Left cardiac atrium (tissue), 4 donors: ENCODE measurements at places on chromosomes 7 and 10. TPM values are rescaled to one million over a fixed set of nuclear protein-coding genes. Genes with fewer than 3 reads are reported as not detected.
A peak's percentile ranks its signal among the peaks of the same experiment; 100 is the strongest.

The IGF2BP3 gene
- 0.15 TPM for total RNA-seq

The MAPK8 gene
- 29.5 TPM for total RNA-seq

The SUN3 gene
- total RNA-seq, result not detected

The VKORC1L1 gene
- total RNA-seq, result 29.8 TPM

The GNAT3 gene
- not detected for total RNA-seq

The TMEM176A gene
- total RNA-seq, result 110 TPM

The CCDC136 gene
- 2.9 TPM for total RNA-seq

The SLC13A1 gene
- total RNA-seq, result not detected

The MCM10 gene
- 1.3 TPM for total RNA-seq

The NKX1-2 gene
- total RNA-seq, result not detected

The FBXL13 gene
- 0.68 TPM for total RNA-seq

DNA sequence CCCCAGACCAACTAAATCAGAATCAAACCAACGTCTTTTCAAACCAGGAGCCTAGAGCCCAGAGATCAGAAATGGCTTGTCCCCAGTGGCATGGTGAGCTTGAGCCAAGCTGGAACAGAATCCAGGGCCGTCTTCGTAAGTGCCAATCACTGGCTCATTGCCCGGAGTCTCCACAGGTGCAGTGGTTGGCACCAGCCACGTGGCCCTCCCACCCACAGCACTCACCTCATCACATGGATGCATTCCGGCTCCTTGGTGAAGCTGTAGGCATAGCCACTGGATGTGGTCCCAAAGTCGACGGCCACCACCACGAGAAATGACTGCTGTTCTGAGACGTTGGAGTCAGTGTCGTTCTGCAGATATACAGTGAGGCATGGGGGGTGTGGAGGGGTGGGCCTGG, 37.4 kb downstream of the HSPA12A start:
- DNase-seq, result no peak

DNA sequence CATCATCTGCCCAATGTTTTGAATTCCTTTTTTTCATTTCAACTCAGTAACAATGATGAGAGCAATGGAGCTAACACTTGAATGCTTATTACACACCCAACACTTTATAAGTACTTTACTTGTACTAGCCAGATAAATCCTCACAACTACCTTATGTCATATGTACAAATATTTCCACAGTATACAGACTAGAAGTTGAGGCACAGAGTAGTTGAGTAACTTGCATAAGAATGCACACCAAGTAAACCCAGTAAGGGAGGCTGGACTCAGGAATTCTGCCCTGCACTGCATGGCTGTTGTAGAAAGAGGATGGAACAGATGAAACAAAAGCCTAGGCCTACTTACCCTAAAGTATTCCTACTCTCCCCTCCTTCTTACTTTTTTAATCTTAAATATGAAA, 15.8 kb downstream of the DPY19L1 start:
- DNase-seq, result no peak

GRCh38 chr10:74921744-74922143, 95.3 kb downstream of the KAT6B start:
- DNase-seq, result no peak

DNA sequence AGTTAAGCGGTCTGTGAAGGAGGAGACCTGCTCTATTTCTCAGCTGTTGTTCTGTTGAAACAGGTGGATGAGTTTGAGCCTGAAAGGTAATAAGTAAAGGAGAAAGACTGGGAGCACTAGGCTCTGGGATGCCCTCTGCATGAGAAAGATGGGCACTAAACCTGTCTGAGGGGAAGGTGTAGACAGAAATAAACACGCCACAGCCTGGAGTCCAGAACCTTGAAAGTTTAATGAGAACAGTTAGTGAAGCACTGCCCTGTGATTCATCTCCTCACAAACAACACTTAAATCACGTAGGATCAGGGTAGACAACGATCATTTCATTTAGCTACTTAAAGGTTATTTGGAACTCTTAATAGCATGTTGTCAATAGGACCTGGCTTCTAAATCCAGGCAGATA, 193.1 kb downstream of the PHTF2 start:
- DNase-seq, result no peak

DNA sequence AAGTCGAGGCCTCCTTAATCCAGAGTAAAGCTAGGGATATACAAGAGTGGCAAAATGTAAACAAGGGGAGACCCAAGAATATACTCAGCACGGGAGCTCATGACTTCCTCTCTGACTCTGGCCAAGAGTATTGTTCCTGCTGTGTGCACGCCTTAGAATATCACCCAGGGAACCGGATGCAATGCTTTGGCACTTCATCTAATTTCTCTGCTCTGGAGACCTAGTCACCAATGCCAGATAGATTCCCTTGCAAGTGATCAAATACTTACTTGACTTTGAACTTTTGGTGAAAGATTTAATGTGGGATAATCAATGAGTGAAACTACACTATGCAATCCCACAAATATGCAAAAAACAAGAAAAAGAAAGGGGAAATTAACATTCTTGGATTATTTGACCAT, 695.5 kb downstream of the INHBA start:
- no peak for DNase-seq

GRCh38 chr7:121151774-121152221, 163.3 kb downstream of the CPED1 start:
- no peak for DNase-seq

DNA sequence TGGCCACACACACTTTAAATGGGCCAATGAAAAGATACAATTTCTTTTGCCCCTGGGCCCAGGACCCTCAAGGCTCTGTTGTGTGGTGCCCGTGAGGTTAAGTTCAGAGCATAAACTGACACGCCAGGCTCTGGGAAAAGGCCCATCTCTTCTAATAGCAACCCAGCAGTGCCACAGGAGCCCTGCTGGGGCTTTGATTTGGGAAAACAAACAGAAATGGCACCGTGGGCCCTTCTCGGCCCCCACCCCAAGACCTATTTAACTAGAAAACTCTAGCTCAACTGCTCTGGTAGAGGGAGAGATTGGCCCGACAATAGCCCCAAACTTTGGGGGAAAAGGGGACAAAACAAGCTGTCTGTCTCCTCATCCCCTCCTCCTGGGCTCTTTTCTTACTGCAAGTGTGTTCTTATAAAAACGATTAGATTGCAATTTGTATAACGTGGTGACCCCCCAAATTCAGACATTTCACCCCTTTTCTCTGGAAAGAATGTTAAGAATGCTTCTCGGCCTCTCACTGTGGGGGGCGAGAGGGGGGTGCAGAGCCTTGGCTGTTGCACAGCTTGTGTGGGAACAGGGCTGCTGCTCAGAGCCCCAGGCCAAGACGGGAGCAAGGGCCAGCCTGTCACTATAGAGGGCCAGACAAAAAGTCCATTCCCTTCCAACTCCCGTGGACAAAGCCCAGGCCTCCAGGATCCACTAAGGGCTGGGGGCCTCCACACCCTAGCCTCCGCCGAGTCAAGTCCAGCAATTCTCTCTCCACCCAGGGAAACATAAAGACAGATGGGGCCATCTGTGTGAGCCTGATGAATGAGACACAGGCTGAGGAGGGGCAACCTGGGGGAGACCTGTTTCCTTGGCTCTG, 26.8 kb downstream of the DPCD start:
- no peak for DNase-seq

- DNase-seq, result no peak
These were observed 51.8 kb upstream of the PARD3 start for GRCh38 chr10:34866848-34867247.

DNA sequence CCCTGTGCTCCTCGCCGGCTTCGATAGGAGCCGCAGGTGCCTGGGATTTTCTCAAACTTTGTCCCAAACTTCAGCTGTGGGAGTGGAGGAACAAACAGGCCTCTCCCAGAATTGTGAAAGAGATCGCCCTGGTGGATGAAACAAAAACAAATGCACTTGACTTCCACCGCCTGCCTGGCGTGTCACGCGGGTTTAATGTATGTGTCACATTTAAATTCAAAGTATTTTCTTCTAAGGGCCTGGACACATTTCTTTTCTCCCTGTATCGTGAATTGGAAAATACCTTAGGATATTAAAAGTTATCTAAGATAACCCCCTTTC, 694 bp upstream of the WASL start:
- no peak for DNase-seq

- no peak for DNase-seq
These were observed 15.8 kb downstream of the ATP6V1F start for GRCh38 chr7:128878226-128879105.

- DNase-seq, result no peak
These were observed 1085.4 kb upstream of the SORCS1 start for GRCh38 chr10:108249940-108250339.

DNA sequence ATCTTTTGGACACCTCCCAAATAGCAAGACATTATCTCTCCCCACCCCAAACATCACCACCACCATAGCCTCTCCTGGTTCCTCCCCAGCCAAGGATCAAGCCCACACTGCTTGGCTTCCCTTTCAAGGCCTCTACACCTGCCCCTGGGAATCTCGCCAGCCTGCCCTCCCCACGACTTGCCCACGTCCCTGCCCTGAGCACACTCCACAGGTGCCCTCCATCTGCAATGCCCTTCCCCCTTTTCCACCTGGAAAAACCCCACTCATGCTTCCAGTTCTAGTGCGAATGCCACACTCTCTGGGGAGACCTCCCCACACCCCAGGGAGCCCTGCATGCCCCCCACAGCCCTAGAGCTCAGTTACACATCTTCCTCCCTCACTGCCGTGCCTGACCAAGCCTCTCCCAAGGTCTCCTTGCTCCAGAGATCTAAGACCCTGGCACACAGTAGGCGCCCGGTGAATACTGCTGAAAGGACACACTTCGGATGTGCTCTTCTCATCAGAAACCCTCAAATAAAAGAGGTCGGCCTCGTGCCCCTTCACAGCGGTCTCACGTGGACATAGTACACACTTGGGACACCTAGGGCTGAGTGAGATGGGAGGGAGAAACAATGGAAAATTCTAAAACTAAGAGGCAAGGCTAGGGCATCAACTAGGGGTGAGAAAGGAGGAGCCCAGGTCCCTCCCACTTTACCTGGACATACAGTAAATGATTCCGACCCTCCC, 91.4 kb downstream of the DLG5 start:
- no peak for DNase-seq

GRCh38 chr10:86585037-86585929, 63.7 kb upstream of the WAPL start:
- peak; percentile 66 for DNase-seq

GRCh38 chr7:151687523-151688235, 168.0 kb upstream of the RHEB start:
- DNase-seq, result peak; percentile 75

DNA sequence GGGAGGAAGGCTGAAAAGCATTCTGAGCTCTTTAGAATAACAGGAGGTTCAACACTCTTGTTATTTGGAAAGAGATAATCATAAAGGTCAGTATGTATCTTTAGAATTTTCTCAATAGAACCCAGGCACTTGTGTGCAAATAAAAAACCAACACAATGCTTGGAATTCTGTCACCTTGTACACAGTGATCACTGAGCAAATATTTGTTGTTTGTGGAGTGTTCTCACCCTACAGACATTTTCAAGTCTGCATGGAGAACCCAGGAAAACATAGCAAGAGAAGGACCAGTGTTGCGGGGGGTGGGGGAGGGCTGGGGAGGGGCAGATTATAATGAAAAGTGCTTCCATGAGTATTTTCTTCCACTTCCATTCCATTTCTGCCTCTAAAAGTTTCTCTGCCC, 87.4 kb downstream of the FAM107B start:
- no peak for DNase-seq

- no peak for DNase-seq
These were observed 65.0 kb downstream of the DNAJC12 start for GRCh38 chr10:67772894-67773511.

DNA sequence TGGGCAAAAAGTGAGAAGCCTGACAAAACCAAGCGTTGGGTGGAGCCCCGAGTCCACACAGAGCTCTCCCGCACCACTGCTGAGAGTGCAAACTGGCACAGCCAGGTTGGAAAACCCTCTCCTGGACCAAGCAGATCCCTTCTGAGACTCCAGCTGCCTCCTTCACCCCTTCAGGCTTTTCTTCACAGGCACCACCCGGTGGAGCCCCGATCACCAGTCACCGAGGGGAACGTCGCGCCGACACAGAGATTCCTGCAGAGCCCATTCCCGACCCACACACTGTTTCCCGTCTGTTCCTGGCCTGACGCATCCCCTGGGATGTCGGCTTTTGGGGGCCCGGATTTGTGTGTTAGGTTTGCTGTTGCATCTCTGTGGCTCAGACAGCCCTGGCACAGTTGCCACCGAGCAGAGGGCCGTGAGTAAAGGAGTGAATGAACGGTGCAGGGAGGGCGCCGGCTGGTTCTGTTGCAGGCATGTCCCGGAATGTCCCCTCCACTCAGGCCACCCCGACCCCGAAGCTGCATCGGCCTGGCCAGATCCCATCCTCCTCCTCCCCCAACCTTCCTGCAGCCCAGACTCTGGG, 51.0 kb upstream of the INPP5A start:
- no peak for DNase-seq

DNA sequence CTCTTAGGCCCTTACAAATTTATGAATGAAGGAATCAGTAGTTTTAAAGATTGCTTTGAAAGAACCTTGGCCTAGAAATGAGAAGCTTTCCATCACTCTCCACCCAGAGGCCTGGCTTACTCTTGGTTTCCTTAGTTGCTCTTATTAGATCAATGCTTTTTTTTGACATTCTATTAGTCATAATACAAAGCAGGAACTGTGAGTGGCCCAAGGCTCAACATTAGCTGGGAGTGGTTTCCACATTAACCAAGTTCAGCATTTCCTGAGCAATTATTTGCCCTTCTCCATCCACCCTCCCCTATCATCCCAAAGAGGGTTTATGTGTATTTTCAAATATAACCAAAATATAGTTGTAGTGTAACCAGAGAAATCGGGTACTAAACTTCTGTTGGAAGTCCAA, 103.4 kb upstream of the FAM204A start:
- no peak for DNase-seq

- DNase-seq, result no peak
These were observed 153.5 kb downstream of the PARD3 start for GRCh38 chr10:34661580-34661979.

- DNase-seq, result no peak
These were observed 4.9 kb upstream of the UPK3B start for GRCh38 chr7:76505168-76506080.

DNA sequence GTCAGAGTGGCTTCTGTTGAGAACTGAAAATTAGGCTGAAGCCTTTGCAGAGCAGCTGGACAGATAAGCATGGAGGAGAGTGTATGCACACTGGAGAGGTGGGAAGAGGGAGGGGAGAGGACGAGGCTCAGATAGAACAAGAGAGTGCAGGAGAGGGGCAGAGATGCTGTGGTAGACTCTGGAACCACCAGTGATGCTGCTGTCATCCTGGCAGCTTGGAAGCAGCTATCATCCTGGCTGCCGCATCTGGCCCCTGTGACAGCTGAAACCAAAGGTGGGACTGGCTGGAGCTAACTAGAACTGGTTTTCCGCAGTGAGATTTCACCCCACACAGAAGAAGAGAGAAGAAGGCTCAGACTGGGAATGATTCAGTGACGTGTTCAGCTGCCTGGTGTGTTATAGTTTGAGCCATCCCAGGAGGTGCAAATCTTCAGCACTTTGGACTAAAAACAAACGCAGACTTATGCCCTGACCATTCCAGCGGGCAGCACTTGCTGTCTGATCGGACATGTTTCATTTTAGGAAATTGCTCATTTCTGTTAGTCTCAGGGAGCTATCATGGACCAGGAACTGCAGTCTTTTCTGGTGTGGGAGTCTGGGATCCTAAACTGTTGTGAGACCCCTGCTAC, 38.4 kb downstream of the EEPD1 start:
- DNase-seq, result no peak
